ENCODE measurements at places on chromosomes 6 and 20.

GRCh38 chr6:52161689-52162438 is 24.3 kb upstream of the IL17A start:
- DNase-seq: no peak

DNA sequence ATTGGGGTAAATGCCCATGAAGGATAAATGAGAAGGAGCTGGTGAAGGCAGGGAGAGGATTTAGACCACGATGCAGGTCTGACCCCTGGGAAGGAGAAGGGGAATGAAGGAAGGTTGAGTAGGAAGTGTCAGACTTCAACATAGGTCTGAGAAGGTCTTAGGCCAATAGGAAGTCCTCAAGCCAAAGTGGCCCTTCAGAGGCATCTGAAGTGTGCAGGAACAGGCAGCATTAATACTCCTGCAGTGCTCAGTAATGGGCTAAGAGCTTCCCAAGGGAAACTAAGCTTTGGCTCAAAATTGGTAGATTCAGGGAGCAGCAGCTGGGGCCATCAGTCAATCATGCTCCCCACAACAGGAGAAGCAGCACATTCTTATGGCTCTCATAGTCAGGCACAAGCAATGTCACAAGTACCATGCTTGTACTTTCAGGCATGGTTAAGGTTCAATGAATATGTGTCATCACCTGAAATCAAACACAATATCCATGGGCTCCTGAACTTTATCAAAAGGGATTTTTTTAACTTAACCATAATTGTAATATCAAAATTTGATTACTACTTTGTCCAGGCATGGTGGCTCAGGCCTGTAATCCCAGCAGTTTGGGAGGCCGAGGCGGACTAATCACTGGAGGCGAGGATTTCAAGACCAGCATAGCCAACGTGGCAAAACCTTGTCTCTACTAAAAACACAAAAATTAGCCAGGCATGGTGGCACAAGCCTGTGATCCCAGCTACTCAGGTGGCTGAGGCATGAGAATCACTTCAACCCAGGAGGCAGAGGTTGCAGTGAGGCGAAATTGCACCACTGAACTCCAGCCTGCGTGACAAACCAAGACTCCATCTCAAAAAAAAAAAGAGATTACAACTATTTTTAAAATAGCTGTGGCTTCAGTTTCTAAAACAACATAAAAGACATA is 9.9 kb downstream of the RALGAPA2 start:
- DNase-seq: no peak

DNA sequence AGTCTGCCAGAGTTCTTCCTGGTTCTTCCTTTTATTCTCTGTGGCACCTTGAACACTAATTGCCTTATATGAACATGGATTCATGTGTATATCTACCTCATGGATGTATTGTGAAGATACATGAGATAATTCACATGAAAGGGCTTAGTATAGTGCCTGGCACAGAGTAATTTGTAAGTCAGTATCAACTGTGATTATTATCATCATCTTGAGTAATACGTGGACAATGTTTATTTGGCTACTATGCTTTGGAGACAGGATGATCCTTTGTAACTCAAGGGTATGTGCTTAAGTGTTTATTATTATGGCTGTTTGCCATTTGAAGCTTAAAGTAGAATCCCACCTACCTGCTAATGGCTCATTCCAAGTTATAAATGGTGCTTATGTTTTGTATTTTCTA is 16.0 kb downstream of the DOP1A start:
- DNase-seq: no peak

- no peak for DNase-seq
Observed at GRCh38 chr6:68134796-68135195, 500.3 kb upstream of the ADGRB3 start.
